ENCODE measurements at places on chromosomes 2 and 18.
A peak's percentile ranks its signal among the peaks of the same experiment; 100 is the strongest.

GRCh38 chr2:3321825-3322224 lies 55.8 kb downstream of the EIPR1 start:
- DNase-seq: no peak

DNA sequence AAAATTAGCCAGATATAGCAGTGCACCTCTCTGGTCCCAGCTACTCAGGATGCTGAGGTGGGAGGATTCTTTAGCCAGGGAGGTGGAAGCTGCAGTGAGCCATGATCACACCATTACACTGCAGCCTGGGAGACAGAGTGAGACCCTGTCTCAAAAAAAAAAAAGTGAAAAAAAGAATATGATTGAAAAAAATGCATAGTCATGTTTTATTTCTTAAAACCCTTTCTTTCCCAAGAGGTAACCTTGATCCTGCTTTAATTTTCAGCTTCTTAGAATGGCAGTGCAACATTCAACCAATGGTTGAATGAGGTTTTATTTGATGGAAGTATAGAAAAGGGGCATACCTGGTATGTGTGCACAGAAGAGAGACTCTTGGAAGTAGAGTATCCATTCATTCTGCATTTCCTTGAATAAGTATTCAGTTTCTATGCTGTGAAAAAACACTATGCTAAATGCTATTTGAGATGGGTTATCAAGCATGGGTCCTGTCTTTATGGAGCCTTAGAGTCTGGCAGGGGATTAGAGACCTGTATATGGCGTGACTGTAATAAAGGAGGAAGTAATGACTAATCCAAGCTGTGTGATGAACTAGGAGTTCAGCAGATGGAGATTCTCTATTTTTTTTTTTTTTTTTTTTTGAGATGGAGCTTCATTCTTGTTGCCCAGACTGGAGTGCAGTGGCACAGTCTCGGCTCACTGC lies 146.3 kb downstream of the WDSUB1 start:
- DNase-seq: peak; percentile 15

DNA sequence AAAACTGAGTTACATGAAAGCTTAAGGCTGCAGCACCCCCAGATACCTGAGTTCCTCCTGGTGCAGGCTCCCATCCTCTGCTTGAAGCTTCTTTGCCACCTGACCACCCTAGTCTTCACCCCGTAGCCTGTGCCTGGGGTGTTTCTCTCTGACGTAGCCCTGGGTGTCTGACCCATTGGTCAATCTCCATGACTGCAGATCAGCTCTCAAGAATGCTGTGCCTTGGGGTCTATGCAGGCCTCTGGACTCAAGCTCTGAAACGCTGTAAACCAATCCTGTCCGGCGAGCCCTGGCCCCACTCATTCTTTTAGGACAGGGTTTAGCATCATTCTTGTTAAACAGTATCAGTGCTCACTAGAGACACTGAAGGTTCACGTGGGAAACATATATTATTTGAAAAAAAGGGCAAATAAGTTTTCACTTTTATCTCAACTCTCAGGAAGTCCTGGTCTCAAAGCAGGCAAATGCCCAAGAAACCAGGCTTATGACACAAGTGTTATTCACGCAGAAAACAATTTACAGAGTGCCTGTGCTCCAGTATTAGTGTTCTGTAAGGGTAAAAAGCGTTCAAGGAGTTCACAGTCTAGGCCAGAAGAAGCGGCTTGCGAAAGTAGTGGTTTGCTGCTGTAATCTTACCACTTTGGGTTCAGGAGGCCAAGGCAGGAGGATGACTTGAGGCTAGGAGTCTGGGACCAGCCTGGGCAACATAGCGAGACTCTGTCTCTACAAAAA lies 22.8 kb upstream of the PPP4R1 start:
- peak; percentile 79 for DNase-seq

GRCh38 chr2:84902526-84902925 lies 2.9 kb upstream of the TMSB10 start:
- no peak for DNase-seq

- no peak for DNase-seq
These were observed 7.4 kb downstream of the HDAC4 start for GRCh38 chr2:239393388-239393940.

DNA sequence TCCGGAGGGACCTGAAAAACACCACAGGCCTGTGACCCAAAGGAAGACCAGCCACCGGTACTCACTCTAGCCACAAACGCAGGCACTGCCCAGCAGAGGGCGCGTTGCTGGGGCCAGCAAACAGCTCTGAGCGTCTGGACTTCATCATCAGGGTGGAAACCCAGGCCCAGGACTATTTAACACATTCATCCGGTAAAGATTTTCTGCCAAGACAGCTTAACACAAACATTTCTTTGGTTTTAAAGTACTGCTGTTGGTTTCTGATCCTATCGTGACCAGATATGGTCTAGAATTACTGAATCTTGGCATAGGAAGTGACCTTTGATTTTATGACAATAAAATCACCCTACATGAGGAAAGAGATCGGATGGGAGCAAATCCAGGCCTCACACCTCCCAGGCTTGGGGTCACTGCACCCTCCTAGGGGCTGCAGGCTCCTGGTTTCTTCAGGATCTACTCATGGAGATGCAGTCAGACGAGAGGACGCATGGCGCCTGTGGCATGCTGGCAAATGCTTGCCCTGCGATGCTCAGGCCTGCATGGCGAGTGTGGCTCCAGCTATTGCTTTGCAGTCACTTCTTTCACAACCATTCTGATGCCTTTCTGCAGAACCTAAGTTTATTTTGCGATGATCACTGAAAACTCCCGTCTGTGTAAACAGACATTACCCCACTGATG lies 130.4 kb downstream of the COL4A4 start:
- peak; percentile 52 for DNase-seq
